ENCODE measurements at places on chromosomes 11 and 22.

- DNase-seq: peak; percentile 22
Measured at GRCh38 chr22:22161924-22162851, 82.4 kb upstream of the VPREB1 start.

- peak; percentile 77 for DNase-seq
Measured at GRCh38 chr11:92830377-92831155, 138.9 kb upstream of the MTNR1B start.

- no peak for DNase-seq
Measured at GRCh38 chr22:37855462-37855861, 6.2 kb downstream of the EIF3L start.

DNA sequence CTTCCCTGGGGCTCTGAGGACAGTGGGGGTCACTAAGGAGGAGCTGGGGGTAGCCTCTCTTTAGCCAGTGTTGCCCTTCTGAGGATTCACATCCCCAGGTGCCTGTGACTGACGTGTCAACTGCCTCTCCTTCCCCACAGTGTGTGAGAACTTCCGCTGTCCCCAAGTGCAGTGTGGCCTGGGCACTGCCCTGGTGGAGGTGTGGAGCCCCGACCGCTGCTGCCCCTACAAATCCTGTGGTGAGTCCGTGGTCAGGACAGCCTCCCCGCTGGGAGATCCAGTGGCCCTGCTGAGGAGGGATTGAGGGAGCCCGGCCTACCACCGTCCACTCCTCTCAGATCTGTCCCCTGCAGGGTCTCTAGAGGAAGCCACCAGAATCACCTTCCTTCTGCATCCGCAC, 81.1 kb upstream of the MYOD1 start:
- no peak for DNase-seq

- no peak for DNase-seq
Measured at GRCh38 chr11:46686886-46687795, 13.3 kb downstream of the ARHGAP1 start.

DNA sequence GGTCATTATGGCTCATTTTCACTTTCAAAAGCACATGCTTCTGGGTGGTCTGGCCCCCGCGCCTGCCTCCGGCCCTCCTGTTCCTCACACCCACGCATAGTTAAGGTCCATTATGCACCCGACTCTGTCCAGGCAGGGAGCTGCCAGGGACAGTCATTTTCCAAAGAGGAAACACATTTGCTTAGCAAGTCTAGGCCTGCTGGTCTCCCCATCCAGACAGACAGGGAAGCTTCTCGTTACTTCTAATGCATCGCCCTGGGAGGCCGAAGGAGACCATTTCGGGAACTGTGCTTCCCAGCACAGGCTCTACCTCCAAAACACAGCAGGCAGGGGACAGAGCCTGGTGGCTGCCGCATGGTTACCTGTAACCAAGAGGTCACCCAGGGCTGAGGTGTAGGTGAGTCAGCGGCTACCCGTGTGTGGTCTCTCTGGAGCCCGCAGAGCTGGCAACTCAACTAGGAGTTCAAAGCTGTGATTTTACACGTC, 87.1 kb upstream of the SHANK2 start:
- DNase-seq: no peak

DNA sequence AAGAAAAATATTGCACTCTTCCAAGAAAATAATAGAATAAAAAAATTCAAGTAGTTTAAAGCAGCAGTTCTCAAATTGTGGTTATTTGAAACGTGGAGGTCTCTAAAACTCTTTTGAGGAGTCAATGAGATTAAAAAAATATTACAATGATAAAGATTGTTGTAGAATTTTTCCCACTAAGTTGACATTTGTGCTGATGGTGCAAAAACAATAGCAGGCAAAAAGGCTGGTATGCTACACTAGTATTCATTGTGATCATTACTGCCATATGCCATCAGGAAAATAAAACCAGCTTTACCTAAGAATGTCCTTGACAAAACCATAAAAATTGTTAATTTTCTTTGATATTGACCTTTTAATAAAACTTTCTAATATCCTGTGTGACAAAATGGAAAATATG, 505.2 kb upstream of the ANO5 start:
- DNase-seq: no peak

GRCh38 chr11:132962041-132962440, 570.3 kb downstream of the OPCML start:
- no peak for DNase-seq

GRCh38 chr11:6320411-6321155, at the start of gene CAVIN3:
CAVIN3 (minus strand) TSS chr11:6320501; CDS start chr11:6320476, 25 bp downstream.
- no peak for DNase-seq

DNA sequence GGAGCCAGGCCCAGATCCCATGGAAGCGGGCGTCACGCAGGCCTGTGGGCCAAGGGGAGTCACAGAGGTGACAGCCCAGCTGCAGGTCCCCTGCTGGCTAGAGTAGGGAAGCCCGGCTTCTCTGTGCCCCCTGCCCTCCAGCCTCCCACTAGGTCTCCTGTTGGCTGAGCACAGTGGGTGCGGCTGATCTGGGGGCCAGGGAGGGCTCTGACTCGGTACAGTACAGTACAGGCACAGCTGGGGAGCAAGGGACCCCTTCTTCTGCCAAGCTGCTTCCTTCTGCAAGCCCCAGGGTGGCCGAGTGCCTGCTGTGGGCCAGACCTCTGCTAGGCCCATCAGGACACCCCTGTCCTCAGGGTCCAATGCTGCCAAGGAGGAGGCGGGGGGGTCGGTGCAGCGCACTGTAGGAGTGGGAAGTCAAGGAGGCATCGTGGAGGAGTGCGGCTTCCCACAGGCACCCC, 10.1 kb downstream of the SUSD2 start:
- no peak for DNase-seq

DNA sequence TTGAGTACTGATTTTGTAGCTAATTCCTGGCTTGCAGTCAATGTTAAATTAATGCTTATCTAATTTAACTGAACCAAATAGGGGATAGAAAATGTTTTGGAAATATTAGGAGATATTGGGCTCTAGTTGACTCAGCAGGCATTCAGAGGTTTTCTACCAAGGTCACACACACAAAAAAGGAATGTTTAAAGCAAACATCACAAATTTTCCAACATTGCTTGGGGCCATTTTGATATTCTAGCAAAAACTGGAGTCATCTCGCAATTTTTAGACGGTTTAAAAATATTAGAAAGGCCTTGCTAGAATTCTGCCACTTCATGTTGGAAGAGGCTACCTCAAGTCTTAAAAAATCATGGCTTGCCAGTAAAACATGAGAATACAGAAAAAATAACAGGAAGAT, 2082.1 kb upstream of the RAG2 start:
- no peak for DNase-seq

GRCh38 chr11:10462746-10463300, 7.8 kb downstream of the AMPD3 start:
- DNase-seq: no peak

Measured in RPMI8226 (cell line).